Calu3 (cell line): ENCODE measurements at places on chromosomes 6 and 20. TPM values are rescaled to one million over a fixed set of nuclear protein-coding genes. Genes with fewer than 3 reads are reported as not detected.

TCP11 gene
- not detected in 2 replicates for total RNA-seq

PREX1 gene
- 0.31 and 1.3 TPM in 2 replicates for total RNA-seq

GRCh38 chr6:14384175-14384949, 266.8 kb downstream of the CD83 start:
- peaks cover 22% of the 10 kb centered on the region for H3K4me1 ChIP-seq
- no peaks in the 10 kb centered on the region for H3K36me3 ChIP-seq
- H3K27me3 ChIP-seq, result no peaks in the 10 kb centered on the region
- no peak overlapping the region for H3K4me3 ChIP-seq
- DNase-seq, result no peak

DNA sequence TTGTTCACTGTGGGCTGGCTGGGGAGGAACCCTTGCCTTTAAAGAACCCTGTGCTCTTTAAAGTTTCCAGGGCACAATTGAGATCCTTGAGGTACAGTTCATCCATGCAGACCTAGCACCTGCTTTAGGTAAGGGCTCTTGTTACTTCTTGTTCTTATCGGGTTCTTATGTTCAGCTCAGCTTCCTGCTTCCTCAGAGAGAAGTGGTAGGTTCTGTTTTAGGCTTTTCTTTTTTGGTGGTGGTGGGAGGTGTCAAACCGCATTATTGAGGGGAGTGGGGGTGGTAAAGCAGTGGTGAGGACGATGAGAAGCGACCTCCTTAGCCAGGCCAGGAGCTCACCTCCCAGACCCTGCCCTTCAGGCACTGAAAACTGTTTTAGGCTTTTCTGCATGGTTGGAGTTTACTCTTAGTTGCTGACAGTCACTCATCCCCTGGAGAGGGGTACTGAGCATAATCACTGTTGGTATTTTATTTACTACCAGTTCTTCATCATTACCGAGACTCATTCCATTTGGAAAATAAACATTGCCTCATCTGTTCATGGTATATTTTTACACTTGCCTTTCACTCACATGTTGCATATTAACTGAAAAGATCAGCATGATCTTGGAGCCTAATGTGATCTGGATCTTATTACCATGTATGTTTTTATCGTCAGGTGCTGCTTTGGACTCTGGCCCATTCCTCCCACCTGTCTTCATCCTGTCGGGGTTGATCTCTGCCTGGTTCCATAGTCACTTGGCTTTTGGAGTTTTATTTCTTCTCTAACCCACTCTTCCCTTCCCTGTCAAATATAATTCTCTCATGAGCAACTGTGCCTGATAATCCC, 35.4 kb downstream of the SLC16A10 start:
- no peak overlapping the region for H3K27ac ChIP-seq
- no peaks in the 10 kb centered on the region for H3K36me3 ChIP-seq
- no peak for DNase-seq
- no peak overlapping the region for H3K4me3 ChIP-seq
- no peaks in the 10 kb centered on the region for H3K27me3 ChIP-seq

DNA sequence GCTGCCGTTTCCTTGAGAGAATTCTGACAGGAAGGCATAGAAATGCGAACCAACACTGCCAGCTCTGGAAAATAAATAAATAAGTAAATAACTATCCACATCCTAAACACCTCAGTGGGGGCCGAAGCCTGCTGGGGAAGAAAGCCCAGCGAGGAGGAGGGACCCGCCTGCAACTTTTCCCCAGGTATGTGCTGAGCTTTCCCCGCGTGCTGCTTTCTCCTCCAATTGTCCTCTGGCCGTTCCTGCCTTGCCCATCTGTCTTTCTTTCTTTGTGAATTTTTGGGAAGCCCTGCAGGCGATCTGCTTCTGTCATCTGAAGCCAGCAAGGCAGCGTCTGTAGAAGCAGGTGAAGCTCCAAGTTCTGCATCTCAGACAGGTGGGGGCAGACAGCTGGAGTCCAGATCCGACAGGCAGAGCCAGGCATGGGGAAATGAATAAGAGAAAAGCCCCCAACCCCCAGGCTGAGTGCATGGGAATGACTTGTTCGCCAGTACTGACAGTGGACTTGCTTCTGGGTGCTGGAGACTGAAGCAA, 49.2 kb upstream of the IL17A start:
- H3K4me3 ChIP-seq, result no peak overlapping the region
- H3K27ac ChIP-seq, result no peak overlapping the region
- no peaks in the 10 kb centered on the region for H3K36me3 ChIP-seq
- H3K27me3 ChIP-seq, result peaks cover 17% of the 10 kb centered on the region
- no peak for DNase-seq

DNA sequence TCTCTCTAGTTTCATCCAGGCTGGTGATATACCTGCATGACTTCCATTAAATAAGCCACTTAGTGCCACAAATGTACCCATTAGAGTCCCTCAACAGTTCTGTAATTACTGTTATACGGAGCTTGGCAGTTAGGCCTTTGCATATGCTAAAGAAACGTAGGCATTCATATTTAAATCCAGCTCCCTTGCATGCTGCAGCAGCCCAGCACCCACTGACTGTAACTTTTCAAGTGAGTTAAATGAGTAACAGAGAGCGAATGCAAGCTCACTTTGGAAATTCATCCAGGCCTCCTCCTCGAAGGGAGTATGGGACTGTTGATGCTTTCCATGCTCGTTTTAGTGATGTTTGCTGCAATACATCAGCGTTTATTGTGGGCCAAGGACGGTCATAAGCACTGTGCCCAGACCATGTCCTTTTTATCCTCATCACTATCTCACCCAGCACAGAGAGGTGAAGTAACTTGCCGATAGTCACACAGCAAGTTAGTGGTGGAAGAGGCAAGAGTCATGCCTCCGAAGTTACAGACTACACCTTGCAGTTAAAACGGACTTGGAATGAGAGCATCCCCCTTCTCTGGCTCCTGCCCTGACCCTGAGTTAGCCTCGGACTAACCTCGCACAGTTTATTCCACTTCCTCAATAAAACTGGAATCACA, 179.4 kb upstream of the PDE10A start:
- H3K27me3 ChIP-seq, result peaks cover 22% of the 10 kb centered on the region
- no peak overlapping the region for H3K4me3 ChIP-seq
- H3K27ac ChIP-seq, result no peak overlapping the region

GRCh38 chr20:58677079-58677604, 15.5 kb upstream of the NPEPL1 start:
- no peak overlapping the region for H3K4me3 ChIP-seq
- peaks cover 42% of the 10 kb centered on the region for H3K36me3 ChIP-seq
- no peaks in the 10 kb centered on the region for H3K4me1 ChIP-seq
- no peak for DNase-seq
- no peaks in the 10 kb centered on the region for H3K27me3 ChIP-seq

- no peak overlapping the region for H3K27ac ChIP-seq
- DNase-seq, result no peak
- peaks cover 9% of the 10 kb centered on the region for H3K4me1 ChIP-seq
- no peaks in the 10 kb centered on the region for H3K36me3 ChIP-seq
- no peak overlapping the region for H3K4me3 ChIP-seq
These were observed 57.1 kb downstream of the CDH22 start for GRCh38 chr20:46251211-46251673.
